ENCODE measurements at places on chromosomes 16 and 17. TPM values are rescaled to one million over a fixed set of nuclear protein-coding genes. Genes with fewer than 3 reads are reported as not detected.

DNA sequence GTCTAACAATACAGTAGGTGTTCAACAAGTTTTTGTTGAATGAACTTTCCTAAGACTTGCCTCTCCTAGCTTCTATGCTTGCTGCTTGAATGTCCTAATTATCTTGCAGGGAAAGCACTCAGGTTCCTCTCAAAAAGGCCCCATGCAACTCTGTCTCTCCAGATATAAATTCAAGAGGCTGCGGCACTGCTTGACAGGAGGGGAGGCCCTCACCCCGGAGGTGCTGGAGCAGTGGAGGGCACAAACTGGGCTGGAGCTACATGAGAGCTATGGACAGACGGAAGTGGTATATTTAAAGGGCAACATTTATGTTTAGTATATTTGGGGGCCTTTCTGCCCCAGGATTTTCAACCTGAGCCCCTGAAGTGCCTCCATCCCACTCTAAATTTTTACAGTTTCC lies 14.4 kb downstream of the THUMPD1 start:
- H3K36me3 ChIP-seq = no peaks in the 10 kb centered on the region
- no peak overlapping the region for H3K27ac ChIP-seq
- no peak for DNase-seq
- no peaks in the 10 kb centered on the region for H3K4me1 ChIP-seq

DNA sequence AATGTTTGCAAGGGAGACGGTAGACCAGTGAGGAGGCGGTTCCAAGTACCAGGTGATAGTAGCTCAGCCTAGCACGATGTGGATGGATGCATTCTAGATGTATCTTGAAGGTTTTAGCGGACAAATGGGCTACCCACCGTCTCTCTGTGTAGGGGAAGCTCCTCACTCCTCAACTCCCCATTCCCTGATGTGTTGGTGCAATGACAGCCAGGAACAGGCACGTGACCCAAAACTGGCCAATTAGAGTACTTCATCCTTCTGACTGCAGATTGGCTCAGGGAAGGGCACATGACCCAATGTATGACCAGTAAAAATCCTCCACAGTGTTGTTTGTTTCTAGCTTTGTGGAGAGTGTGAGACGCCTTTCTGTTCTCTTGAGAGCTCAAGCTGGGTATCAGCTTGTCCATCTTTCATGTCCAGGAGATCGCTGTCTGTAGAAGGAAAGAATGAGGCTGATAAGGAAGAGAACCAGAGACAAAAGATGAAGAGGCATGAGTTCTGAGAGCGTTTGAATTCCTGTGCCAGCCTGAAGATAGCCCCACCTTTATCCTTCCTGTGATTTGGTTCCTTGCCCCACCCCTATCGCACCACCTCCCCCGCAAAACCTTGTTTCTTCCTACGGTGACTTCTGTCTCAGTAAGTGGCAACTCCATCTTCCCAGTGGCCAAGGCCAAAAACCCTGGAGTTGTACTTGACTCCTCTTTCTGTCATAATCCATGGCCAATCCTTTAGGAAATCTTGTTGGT lies 2.3 kb upstream of the BORCS6 start:
- DNase-seq = peak; percentile 75
- H3K36me3 ChIP-seq = no peaks in the 10 kb centered on the region
- H3K27me3 ChIP-seq = peaks cover 4% of the 10 kb centered on the region
- peak overlapping the region; percentile 17 for H3K4me3 ChIP-seq

- H3K36me3 ChIP-seq = no peaks in the 10 kb centered on the region
- DNase-seq = no peak
- no peaks in the 10 kb centered on the region for H3K4me1 ChIP-seq
- H3K27me3 ChIP-seq = no peaks in the 10 kb centered on the region
- no peak overlapping the region for H3K4me3 ChIP-seq
Observed at GRCh38 chr17:30530346-30531025, 53.3 kb downstream of the GOSR1 start.

DNA sequence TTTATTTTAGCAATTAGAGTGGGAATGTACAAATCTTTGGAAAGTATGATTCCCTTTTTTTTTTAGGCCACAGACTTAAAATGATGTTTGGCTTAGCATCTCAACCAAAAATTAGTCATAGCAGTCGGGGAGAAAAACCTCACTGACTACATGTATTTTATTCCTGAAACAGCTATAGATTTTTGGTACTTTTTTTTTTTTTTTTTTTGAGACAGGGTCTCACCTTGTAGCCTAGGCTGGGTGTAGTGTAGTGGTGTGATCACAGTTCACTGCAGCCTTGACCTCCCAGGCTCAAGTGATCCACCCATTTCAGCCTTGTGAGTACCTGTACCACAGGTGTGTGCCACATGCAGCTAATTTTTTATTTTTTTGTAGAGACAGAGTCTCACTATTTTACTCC lies 23.4 kb downstream of the RNFT1 start:
- no peak overlapping the region for H3K27ac ChIP-seq
- H3K27me3 ChIP-seq = no peaks in the 10 kb centered on the region
- DNase-seq = no peak
- peaks cover 46% of the 10 kb centered on the region for H3K36me3 ChIP-seq
- H3K4me1 ChIP-seq = no peaks in the 10 kb centered on the region
- H3K4me3 ChIP-seq = no peak overlapping the region

- no peak overlapping the region for H3K27ac ChIP-seq
- DNase-seq = no peak
Observed at GRCh38 chr17:19345486-19346350, 16.8 kb downstream of the B9D1 start.

GRCh38 chr16:69465881-69466280 lies 41.5 kb downstream of the CYB5B start:
- DNase-seq = no peak
- H3K27me3 ChIP-seq = no peaks in the 10 kb centered on the region
- peaks cover 11% of the 10 kb centered on the region for H3K4me1 ChIP-seq
- H3K4me3 ChIP-seq = no peak overlapping the region

DNA sequence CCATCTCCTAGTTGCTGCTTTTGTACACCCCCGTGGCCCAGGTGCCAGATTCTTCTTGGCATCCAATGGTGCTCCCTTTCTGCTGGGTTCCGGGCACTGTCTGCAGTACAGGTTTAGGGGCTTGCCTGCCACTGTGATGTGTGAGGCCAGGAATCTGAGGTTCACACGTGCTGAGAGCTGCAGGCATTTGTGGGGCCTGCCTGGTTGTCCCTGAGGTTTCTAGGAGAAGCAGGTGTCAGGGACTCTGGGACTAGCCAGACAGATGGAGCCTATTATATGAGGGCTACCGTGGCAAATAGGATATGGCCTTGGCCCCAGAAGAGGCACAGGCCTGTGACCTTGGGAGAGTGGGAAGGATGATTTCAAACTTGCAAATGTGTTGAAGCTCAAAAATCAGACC lies 29.3 kb downstream of the NDEL1 start:
- peak overlapping the region; percentile 32 for H3K27ac ChIP-seq
- peaks cover 3% of the 10 kb centered on the region for H3K4me1 ChIP-seq
- H3K36me3 ChIP-seq = peaks cover 71% of the 10 kb centered on the region
- no peaks in the 10 kb centered on the region for H3K27me3 ChIP-seq
- DNase-seq = no peak

- DNase-seq = no peak
- H3K4me3 ChIP-seq = no peak overlapping the region
- H3K27me3 ChIP-seq = no peaks in the 10 kb centered on the region
- H3K36me3 ChIP-seq = no peaks in the 10 kb centered on the region
- no peak overlapping the region for H3K27ac ChIP-seq
Observed at GRCh38 chr17:14579716-14580115, 278.8 kb downstream of the HS3ST3B1 start.

DNA sequence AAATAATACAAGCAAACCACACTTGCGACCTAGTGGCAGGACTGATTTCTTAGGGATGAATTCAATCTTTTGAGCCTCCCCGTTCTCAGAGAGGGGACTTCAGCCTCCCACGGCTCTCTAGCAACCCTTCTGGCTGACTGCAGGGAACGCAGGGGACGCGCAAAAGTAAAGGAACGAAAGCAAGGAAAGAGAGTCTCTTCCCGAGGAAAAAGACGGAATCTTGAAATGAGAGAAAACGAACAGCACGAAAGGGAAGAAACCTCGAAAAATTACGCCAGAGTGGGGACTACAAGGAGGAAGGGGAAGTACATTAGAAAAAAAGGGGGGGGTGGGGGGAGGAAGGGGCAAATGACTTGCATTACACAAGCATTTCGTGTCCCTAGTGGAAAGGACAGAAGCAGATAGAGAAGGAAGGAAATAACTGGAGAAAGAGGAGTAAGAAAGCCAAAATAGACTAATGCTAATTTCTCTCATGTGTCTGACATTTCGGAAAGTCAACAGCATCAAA lies 1.2 kb downstream of the GRB2 start:
- H3K27me3 ChIP-seq = no peaks in the 10 kb centered on the region
- peak overlapping the region; percentile 92 for H3K27ac ChIP-seq
- DNase-seq = peak; percentile 66
- peaks cover 6% of the 10 kb centered on the region for H3K4me1 ChIP-seq
- peaks cover 10% of the 10 kb centered on the region for H3K36me3 ChIP-seq
- peak overlapping the region; percentile 100 for H3K4me3 ChIP-seq

The MYLK3 gene
- total RNA-seq = 0.09 TPM

The CIITA gene
- 16.7 TPM for total RNA-seq

The MMP25 gene
- total RNA-seq = 0.80 TPM

The LPCAT2 gene
- 5.2 TPM for total RNA-seq

The AIPL1 gene
- 0.05 TPM for total RNA-seq

The CHST6 gene
- total RNA-seq = 0.09 TPM

The CDH8 gene
- 0.61 TPM for total RNA-seq

The NEUROD2 gene
- not detected for total RNA-seq

The SPN gene
- total RNA-seq = 48.7 TPM
